Posterior vena cava (tissue), 2 donors: ENCODE measurements at places on chromosomes 3 and 15. TPM values are rescaled to one million over a fixed set of nuclear protein-coding genes. Genes with fewer than 3 reads are reported as not detected.
A peak's percentile ranks its signal among the peaks of the same experiment; 100 is the strongest.

Gene UCN2
- total RNA-seq = not detected

Gene MUC13
- not detected for total RNA-seq

Gene NEK10
- total RNA-seq = 1.5 TPM

Gene LRCH3
- total RNA-seq = 67.5 TPM

DNA sequence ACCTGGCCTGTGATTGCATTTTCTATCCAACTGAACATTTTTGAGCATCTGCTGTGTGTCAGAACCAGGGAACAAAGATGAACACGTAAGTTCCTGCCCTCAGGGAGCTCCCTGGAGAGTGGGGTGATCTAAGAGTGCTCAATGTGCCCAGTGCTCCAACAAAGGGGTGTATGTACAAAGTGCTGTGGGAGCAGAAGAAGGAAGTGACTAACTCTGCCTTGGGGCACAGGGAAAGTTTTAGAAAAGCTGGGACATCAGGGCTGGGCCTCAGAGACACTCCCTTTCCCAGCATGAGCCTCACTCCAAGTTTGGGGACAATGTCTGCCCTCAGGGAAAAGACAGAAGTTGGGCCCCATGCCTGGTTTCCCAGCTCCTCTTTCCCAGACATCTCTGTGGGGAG lies 27.6 kb upstream of the BNC1 start:
- DNase-seq = no peak

GRCh38 chr3:187912007-187912406 lies 166.7 kb upstream of the BCL6 start:
- no peak for DNase-seq

- DNase-seq = peak; percentile 58
Measured at GRCh38 chr15:101381671-101382212, 86.7 kb upstream of the SNRPA1 start.
